ENCODE measurements at places on chromosomes 12 and 14.
A peak's percentile ranks its signal among the peaks of the same experiment; 100 is the strongest.

- no peak for DNase-seq
Measured at GRCh38 chr12:11879306-11879705, 191.4 kb upstream of the BCL2L14 start.

GRCh38 chr14:100203962-100204834, 34.7 kb upstream of the YY1 start:
- no peak for DNase-seq

DNA sequence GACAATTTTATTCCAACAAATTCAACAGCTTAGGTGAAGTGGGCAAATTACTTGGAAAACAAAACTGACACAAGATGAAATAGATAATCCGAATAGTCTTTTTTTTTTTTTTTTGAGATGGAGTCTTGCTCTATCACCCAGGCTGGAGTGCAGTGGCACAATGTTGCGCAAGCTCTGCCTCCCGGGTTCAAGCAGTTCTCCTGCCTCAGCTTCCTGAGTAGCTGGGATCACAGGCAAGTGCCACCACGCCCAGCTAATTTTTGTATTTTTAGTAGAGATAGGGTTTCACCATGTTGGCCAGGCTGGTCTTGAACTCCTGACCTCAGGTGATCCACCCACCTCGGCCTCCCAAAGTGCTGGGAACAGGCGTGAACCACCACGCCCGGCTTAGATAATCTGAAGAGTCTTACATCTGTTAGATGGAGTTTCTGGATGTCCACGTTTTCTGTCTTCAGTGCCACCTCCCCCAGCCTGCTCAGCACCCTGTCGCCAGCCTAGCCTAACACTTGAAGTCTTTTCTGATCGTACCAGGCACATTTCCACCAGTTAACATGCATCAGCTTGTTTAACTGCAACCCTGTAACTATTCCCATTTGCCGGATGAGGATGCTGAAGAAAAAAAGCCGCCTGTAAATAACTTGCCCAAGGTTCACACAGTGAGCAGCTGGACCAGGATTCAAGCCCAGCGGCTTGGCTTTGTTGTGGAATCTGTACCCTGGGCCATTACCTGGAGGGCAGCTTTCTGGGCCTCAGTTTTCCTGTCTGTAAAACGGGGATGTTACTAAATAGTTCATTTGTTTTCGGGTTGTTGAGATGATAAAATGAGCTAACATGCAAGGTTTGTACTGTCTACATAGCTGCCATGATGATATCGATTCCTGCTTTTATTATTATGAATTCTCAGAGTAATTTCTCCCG, 26.4 kb downstream of the FBRSL1 start:
- DNase-seq = no peak

- DNase-seq = no peak
Measured at GRCh38 chr12:52041695-52042123, 9.5 kb upstream of the NR4A1 start.

DNA sequence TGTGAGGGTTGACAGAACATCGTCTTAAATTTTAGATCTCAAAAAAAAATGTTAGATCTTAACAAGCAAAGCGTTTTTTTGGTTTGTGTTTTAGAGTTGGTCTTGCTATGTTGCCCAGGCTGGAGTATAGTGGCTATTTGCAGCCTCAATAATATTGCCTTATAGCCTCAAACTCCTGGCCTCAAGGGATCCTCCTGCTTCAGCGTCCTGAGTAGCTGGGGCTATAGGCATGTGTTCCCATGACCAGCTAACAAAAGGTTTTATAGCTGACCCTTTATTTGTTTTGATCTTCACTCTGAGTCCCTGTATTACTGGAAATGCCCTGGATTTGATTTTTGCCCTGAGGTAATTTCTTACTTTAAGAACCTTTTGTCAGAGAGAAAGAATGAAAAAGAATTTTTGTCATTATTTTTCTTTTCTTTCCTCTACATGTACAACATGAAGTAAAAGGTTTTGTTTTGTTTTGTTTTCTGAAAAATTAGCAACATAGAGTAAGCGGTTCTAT, 5.2 kb downstream of the INHBC start:
- no peak for DNase-seq

DNA sequence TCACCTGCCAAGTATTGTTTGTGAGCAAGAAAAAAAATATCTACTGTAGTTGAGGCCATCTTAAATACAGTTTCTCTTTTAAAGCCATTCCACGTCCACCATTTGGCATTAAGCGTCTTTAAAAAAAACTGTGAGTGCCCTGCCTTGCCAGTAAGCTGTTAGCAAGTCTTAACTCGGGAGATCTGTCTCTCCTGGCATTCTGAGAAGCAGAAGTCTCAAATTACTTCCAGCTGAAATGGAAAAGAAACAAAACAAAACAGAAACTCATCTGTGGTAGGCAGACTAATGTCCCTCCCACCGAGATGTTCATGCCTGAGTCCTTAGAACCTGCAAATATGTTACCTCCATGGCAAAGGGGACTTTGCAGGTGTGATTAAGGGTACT, 126.2 kb downstream of the CRADD start:
- peak; percentile 42 for DNase-seq

DNA sequence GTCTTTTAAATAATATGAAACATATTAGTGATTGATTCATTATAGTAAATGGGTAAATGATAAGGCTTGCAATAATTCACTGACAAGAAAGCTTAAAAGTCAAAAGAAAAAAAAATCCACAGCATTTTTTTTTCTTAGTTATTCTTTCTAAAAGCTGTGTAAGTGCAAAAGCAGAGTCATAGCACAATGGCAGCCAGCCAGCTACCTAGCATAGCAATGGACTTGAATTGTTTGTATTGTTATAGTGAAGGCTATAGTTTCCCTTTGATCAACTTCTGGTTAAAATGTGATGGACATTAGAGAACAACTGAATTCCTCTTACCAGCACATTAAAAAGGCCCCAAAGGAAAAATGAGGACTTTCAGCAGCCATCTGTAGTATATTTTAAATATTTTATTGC, 232.1 kb downstream of the NAV3 start:
- no peak for DNase-seq

GRCh38 chr12:122876731-122877130, 19.2 kb downstream of the VPS37B start:
- no peak for DNase-seq

DNA sequence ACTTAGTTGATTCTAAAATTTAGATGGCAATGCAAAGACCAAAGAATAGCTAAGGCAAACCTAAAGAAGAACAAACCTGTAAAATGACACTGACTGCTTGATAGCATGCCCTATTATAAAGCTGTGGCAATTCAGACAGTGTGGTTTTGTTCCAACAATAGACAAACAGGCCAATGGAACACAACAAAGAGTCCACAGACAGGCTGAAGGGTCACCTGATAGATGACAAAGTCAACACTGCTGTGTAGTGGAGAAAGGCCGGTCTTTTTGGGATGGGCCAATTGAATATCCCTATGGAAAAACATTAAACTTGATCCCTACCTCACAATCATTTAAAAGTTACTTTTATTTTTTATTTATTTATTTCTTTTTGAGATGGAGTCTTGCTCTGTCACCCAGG, 33.8 kb upstream of the SLC25A3 start:
- no peak for DNase-seq

- no peak for DNase-seq
Measured at GRCh38 chr12:116662612-116663144, 75.2 kb downstream of the SPRING1 start.

GRCh38 chr12:76020731-76021672, 10.6 kb downstream of the PHLDA1 start:
- no peak for DNase-seq

- DNase-seq = no peak
Measured at GRCh38 chr14:104935955-104936354, 11.3 kb downstream of the PLD4 start.

DNA sequence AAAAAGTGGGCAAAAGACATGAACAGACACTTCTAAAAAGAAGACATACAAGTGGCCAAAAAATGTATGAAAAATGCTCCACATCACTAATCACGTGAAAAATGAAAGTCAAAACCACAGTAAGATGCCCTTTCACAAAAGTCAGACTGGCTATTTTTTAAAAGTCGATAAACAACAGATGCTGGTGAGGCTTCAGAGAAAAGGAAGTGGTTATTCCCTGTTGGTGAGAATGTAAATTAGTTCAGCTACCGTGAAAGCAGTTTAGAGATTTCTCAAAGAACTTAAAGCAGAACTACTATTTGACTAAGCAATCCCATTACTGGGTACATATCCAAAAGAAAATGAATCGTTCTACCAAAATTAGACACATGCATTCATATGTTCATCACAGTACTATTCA, 237.0 kb downstream of the KIF21A start:
- no peak for DNase-seq

DNA sequence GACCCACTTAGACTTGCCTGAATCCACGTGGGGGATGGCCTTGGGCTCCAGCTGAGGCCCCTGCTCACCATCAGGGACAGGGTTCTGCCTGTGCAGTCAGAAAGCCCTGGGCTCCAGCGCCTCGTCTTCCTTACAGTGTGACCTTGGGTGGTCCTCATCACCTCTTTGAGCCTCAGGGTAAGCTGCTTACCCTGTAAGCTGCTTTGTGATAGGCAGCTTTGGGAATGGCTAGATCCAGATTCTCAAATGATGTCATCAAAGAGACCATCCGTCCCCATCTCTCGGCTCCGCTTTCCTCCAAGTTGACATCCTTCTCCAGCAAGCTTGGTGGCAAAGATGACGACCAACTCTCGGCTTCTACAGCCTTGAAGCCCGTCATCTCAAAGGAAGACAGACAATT, 127.0 kb downstream of the ADCK1 start:
- no peak for DNase-seq

- no peak for DNase-seq
Measured at GRCh38 chr12:120343692-120344091, 16.1 kb upstream of the PLA2G1B start.

DNA sequence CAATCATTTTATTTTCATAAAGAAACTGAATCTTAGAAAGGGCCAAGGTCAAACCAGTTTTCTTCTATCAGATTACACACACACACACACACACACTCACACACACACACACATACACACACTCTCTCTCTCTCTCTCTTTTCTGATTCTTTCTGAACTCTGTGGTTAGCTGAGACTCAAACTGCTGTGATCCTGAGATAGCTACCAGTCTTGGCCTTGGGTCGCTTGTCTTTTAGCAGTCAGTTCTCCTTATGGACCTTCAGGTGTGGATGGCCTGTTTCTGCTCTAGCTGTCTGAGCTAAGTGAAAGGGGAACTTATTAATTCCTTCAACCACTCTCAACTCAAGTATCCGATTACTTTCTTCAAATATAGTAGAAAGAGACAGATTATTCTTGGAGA, 145.1 kb downstream of the GRIP1 start:
- DNase-seq = no peak

GRCh38 chr14:52299692-52300278, 14.3 kb upstream of the PTGER2 start:
- peak; percentile 28 for DNase-seq

DNA sequence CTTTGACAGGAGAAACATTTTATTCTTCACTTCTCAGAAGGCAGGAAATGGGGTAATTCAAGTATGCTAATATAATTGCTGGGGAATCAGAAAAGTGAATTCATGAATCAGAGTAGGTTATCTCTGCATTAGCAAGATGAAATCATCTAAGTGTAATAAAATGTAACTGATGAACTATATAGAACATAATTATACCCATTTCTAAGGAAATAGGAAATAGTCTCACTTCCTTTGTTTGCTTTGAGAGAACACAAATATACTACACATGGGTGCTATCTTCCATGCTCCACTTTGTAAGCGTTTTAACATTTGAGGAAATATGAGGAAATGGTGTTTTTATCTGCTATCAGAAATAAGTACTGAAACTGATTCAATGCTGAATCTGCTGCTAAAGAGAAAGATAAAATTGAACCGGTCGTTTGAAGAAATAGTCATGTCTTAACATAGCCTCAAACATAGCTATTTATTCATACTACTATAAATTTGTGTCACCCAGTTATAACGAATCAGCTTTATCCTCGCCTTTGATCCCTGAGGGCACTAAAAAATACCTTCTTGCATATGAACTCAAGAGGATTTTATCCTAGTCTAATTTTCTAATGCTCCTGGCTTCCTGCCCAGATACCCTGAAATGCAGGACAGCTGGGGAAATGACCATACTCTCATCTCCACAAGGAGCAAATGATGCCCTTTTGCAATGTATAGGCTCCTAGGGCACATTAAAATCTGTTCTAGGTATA, 696.0 kb downstream of the C12orf50 start:
- DNase-seq = no peak

- no peak for DNase-seq
Measured at GRCh38 chr14:50955373-50956043, 11.2 kb upstream of the PYGL start.

DNA sequence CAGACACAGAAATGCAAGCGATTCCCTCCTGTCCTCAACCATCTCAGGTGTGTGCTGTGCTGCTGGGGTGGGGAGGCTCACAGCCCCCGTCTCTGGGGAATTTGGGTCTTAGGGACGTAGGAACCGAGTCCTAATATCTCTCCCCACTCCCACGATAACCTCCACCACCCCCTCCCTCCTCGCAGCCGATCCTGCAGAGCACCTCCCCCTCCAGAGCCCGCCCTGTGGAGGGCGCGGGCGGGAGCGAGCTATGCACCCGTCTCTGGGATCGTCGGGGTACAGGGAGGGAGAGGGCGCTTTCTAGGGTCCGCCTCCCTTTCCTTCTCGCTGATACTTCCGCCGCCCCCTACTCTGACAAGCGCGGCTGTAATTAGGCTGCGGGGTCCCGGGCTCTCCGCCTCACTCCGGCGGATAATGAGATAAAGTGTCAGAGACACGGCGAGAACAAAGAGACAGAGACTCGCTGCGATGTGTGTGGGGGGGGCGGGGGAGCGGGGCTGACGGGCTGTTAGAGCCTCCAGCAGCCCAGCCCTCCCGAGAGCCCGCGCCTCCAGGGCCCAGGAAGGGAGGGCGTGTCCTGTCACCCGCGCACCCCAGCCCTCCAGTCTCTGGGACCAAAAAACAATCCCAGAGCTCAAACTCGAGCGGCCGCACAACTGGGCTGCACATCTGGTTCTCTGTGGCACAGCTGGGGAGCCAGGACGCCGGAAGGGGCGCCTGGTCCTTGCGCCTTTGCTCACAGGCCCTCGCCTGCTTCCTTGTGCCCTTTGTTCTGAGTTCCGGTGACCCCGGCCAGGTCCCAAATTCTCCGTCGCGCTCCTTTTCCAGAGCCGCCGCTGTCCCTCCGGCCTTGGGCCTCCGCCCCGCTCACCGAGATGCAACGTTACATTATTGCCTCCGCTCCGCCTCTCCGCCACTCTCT, 8.7 kb downstream of the SHMT2 start:
- DNase-seq = peak; percentile 24

DNA sequence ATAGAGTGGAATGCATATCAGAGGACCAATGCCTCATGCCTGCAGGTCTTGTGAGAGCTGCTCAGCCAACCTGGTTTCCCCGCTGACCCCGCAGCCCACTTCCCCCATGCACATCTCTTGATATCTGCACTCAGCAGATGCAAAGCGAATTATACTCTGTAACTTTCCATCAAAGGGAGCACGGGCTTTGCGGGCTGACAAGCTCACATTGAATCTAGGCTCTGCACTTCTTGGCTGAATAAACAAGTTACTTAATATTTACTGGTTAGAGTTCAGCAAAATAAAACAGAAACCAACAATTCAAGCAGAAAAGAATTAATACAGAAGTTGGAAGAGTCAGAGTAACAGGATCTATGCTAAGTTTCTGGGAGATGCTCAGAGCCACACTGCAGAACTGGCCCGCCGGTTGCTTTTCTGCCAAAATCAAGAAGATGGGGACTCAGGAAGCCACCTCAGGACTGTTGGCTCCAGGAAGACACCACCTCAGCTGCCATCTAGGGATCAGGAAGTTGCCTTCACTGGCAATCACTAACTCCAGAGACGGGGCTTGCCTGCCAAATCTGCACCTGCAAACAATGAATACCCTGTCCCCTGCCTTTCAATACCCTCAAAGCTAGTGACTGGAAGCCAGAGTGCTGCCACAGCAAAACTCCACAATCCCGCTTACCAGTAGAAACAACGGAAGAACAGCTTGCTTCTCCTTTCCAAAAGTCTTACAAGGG, 46.5 kb downstream of the NR1H4 start:
- no peak for DNase-seq

Measured in DMS79 (cell line).